ENCODE measurements at places on chromosomes 2 and 18.

- no peak for DNase-seq
Measured at GRCh38 chr2:8421658-8422449, 260.0 kb upstream of the ID2 start.

DNA sequence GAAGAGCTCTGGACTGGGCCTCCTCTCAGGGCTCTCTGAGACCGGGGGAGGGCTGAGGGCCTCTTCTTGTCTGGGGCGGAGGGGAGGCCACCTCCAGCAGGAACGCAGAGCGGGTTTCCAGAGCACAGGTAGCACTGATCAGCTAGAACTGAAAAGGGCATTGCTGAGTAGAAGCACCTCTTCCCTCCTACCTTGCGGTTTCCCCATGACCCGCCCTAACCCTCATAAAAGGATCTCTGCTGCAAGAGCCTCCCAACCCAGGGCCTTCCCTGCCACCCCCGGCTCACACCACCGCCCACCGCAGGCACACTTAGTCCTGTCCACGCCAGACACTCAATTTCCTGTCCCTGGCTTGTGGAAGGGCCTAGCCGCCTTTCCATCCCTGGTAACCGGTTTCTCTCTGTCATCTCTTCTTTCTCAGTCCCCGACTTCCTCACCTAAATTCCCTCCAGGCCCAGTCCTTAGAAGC is 966 bp downstream of the ADCY3 start:
- peak; percentile 25 for DNase-seq

DNA sequence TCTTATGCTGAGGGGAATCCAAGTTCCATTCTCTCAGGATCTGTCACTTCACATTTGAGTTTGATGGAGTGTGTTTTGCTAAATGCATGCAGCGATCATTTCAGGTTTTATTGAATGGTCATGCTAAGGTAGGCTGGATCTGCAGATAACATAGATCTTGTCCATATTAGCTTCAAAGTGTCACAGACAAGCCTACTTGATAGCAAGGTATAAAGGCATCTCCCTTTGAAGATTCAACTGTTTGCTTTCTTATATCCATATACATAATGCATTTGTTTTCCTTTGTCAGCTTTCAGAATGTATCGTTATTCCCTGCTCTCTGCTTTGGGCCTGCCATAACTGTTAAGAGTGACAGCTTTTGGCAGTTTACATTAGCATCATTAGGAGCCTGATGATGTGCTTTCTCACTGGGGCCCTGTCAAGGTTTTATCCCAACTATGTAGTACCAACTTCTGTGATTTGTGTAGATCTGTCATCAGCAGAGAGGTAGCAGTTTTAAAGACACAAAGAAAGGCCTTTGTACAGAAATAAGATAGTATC is 604.3 kb upstream of the CDH7 start:
- no peak for DNase-seq

DNA sequence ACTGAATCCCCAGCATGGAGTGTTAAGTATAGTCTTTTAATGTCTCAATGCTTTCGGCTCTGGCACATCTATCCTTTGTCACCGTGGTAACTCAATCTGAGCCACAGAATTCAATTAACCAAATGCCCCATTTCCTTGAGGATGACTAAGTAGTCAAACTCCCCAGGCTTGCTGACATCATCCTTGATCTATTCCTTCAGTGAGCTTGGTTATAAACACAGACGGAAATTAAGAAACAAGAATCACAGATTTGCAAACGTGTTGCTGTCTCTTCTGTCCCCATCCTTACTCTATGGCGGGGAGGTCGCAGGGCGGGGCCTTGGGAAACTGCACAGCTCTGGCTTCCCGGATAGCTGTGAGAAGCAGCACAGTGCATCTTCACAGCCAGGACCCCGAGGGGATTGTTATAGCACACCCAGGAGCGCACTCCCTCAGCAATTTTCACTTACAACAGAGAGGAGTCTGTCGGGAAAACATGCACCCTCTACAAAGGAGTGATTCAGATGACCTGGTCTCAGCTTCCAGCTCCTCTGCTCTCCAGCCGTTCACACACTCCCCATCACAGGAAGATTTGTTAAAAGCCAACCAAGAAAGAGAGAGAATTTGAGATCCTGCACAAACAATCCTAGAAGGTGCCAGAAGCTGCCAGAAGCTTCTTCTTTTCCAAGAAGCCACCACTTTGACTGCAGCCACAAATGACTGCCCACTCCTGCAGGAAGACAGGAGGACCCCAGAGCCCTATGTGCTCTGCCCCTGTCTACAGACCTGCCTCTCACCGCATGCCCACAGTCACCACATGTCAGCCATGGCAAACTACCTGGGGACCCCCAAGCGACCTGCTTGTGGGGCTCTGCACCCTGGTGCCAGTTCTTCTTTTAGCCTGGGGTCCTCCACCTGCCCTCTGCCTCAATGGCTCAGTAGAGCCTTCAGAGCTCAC is 44.9 kb upstream of the YWHAQ start:
- no peak for DNase-seq

DNA sequence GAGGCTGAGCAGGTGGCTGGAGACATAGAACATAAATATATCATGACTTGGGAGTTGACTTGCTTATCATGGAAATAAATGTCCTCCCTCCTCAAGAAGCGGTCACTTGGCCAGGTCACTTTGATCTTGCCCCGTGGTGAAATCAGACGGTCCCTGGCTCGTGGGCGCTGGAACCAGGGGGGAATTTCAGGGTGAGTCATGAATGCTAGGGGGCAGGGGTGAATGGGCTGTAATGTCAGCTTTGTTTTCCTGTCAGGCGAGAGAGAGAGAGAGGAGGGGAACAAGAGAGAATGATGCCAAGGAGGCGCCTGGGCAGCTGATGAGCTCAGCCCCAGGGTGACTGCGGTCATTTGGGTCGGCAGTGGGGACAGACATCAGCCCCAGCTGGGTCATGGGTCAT is 47.7 kb downstream of the RRM2 start:
- no peak for DNase-seq

DNA sequence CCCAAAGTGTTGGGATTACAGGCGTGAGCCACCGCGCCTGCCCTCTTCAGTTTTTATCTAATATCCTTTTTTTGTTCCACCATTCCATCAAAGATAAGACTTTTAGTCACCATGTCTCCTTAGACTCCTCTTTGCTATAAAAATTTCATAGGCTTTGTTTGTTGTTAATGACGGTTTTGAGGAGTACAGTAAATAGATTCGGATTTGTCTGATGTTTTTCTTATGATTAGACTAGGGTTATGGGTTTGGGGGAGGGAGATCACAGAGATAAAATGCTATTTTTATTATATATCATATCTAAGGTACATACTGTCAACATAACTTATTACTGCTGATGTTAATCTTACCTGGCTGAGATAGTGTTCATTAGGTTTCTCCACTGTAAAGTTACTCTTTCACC is 6.2 kb downstream of the IL36B start:
- DNase-seq = no peak

DNA sequence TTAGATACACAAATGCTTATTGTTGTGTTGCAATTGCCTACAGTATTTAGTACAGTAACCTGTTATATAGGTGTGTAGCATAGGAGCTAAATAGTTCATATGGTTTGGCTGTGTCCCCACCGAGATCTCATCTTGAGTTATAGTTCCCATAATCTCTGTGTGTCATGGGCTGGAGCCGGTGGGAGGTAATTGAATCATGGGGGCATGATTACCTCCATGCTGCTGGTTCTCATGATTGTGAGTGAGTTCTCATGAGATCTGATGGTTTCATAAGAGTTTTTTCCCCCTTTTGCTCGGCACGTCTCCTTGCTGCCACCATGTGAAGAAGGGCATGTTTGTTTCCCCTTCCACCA is 190.5 kb upstream of the SESTD1 start:
- no peak for DNase-seq

DNA sequence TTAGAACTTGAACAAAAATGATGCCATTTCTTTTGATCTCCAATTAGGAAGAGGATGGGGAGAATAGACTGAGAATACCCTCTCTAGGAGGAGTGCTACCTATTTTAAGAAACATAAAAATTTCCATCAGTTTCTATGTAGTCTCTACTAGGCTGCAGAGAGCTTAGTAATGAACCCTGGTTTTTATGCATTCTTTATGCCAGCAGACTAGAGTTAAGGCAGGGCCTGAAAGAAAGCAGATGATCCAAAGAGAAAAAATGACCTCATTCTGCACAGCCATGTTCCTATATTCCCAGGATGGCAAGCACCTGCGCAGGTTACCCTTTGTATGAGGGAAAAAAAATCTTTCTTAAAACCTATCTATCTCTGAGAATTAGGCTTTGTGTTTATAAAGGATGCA is 254.9 kb downstream of the RIT2 start:
- DNase-seq = no peak

GRCh38 chr2:200306931-200307723 is 634 bp downstream of the SPATS2L start:
- no peak for DNase-seq

- no peak for DNase-seq
Measured at GRCh38 chr2:33099989-33100388, 153.2 kb downstream of the LTBP1 start.

GRCh38 chr2:226115832-226116200 is 683.8 kb downstream of the IRS1 start:
- no peak for DNase-seq

DNA sequence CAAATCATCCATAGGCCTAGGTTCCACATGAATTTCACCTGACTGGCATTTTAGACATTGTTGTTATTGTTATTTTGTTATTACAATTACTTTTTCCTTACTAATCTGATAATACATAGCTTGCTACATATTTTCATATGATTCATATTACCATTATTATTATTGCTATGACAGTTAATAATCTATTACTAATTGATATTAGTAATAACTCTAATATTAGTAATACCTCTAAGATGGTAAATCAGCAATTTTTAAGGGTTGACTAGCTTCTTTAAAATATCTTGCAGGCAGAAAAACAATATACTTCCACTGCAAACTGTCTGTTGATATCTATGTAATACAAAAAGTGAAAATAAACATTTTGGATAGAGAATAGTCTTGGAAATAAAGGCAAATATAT is 48.6 kb upstream of the UBE2E3 start:
- DNase-seq = no peak

- no peak for DNase-seq
Measured at GRCh38 chr2:80413136-80413535, 108.6 kb upstream of the LRRTM1 start.

DNA sequence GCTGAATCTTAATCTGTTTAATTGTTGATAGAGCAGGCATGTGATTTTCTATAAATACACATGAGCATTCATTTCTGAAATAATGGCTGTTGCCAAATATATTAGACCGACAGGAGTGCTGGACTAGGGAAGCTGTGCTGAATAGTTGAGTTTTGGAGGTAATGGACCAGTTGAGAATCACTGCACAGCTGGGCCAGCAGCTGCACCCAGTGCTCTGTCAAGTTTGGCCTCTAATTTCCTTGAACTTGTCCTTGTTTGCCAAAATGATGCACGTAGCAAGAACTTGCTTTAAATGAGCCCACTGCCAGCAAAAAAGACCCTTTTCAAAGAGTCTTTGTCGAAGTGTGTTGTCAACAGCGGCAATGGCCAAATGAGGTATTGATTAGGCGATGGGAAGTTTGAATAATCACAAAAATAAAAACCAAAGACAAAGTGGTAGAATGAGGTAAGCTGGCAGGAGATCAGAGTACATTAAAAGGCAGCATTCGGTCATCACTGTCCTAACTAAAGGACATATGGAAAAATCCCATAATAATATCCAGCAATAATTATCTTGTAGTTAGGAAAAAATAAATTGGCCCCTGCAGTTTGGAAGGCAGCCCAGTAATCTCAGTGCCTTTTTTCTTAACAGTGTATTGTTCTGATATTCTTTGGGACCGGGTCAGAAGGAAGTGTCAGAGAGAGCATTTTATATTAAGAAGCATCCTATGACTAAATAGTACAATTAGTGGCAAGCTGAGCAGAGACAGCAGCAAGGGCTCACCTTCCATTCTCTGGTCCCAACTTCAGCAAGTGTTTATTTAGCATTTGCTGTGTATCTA is 126.2 kb downstream of the RAPGEF4 start:
- DNase-seq = no peak

- DNase-seq = no peak
Measured at GRCh38 chr2:133255360-133255759, 312.9 kb downstream of the NCKAP5 start.

DNA sequence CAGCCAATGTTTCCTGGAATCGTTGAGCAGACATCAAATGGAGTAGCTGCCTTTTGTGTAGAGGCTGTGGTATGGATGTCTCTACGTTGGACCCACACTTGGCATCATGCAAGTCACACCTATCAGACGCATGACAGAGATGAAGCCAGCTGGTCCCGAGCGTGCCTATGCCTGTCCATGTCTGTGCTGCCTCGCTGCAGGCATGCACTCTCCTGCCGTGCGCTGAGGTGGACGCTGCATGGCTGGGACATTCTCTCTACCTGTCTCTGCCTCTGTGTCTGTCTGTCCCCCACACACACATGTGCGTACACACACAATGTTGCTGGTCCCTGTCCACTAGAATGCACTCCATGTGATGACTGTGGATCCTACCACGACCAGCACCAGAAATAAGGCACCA is 514.2 kb upstream of the MYT1L start:
- no peak for DNase-seq

DNA sequence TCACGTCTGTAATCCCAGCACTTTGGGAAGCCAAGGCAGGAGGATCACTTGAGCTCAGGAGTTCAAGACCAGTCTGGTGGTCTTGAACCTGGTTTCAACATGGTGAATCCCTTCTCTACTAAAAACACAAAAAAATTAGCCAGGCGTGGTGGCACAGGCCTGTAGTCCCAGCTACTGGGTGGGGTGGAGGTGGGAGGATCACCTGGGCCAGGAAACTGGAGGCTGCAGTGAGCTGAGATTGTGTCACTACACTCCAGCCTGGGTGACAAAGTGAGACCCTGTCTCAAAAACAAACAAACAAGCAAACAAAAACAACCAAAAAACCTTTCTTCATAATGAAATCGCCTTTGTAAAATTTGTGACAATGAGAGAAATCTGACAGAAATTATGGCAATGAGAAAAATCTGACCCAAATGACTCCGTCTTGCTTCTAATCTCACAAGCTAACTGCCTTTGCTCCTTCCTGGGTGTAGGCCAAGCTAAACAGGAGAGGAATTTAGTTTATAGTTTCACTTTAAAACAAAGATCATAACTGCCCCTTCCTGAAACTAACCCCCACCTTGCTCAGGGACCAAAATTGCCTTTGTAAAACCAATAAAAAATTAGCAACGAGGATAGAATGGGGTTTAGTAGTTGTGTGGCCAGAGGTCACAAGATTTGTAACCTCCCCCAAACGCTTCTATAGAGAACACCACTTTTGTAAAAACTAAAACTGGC is 60.7 kb upstream of the KIF5C start:
- no peak for DNase-seq

DNA sequence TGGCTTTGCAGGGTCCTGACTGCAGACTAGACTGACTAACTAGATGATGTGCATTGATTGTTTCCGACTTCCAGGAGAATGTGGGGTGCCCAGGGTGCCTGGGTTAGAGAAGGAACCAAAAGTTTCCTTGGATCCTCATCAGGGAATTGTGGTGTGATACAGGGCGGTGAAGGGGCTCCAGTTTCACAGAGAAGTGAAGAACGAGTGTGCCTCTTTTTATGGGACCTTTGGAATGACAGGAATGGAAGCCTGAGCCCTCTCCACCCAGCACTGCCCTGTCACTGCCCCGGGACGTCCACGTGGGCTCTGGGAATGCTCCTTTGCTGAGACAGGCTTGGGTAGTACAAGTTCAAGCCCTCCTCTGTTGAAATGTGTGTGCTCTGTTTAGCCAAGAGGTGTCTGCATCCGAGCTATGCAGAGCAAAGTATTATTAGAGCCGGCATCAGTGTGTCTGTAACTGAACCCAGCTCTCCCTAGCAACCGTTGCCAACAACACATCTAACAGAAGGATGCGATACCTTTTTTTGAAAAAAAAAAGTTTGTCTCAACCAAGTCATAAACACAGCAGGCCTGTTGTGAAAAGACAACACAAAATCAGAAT is 183.6 kb downstream of the SMAD7 start:
- DNase-seq = no peak

Measured in stimulated activated CD4-positive, alpha-beta T cell treated with anti-CD3 and anti-CD28 coated beads, Interleukin-2, amount 100 ng/mL, for 4 hours (primary cell).